ENCODE measurements at places on chromosomes 4 and X.

DNA sequence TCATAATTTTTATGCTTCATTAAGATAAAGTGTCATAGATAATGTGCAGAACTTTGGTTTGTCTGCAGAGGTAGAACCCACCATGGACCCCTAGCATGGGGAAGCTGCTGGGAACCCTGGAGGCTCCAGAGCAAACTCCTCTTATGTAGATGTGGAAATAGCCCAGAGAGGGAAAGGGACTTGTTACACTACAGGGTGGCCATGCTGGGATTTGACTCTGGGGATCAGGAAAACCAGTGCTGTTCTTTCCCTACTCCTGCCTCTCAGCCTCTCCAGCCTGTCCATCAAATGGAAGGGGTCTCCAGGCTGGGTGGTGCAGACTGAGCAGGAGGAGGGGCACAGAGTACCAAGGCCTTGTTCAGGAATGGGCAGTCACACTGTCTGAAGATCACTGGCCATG lies 54.2 kb downstream of the MSX1 start:
- no peak for DNase-seq

GRCh38 chrX:17494216-17494615 lies 119.2 kb downstream of the NHS start:
- DNase-seq: no peak

DNA sequence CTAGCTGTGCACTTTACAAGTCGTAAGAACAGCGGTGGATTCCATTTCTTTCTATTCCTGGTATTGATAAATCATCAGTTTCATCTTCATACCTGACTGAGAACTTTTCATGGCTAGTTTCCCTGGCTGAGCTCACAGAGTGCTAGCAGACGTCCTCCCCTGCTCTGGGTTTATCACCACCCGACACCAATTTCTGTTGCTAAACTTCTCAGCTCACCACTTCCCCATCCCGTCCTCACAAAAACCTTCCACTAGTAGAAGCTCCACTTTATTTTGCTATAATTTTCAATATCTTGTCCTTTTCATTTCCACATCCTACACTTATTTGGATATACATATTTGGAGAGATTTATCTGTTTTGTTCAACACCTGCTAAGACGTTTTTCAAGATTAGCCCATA lies 869.4 kb upstream of the FRG1 start:
- no peak for DNase-seq

GRCh38 chrX:17552044-17552650 lies 177.1 kb downstream of the NHS start:
- DNase-seq: no peak

DNA sequence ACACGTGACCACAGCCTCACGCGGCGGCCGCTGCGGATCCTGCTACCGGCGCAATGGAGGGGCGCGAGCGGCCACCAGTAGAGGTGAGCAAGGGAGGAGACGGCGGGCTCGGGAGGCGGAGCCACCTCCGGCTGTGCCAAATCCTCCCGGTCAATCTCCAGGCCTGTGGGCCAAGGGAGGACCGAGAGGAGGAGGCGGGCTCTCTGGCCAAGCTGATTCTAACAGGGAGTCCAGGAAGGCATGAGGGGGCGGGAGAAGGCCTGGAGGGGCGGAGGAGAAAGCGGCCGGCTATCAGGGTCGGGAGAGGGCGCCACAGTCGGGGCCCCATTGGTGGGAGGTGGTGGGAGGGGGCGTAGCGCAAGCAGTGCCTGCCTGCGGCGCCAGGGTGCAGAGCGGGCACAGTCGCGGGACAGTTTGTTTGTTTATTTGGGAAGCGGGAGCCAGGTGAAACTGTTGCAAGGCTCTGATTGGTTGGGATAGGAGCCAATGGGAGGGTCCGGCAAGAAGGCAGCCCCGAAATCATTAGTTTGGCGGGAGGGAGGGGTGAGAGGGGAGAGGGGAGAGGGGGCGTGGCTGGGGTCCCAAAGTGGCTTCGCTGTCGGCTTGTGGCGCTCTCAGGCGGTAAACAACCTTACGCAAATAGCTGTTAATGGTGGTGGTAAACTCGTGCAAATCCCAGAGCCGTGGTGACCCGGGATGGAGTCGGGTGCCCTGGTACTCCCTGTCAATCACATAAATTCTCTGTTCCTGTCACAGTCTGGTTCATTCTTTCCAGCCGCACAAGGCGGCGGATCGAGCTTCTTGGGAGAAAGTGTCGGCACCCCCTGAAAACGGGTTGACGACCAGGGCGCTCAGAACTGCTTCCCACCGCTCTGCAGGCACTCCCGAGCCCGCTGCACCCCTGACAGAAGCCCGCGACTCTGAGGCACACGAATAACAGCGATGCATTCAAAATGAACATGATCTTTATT lies at the start of gene IRS4:
TSS of gene IRS4 (minus strand) at position 55 of the 971 bp plus-strand sequence.
- DNase-seq: peak; percentile 13

- no peak for DNase-seq
Observed at GRCh38 chr4:5816101-5816500, 76.8 kb downstream of the CRMP1 start.

DNA sequence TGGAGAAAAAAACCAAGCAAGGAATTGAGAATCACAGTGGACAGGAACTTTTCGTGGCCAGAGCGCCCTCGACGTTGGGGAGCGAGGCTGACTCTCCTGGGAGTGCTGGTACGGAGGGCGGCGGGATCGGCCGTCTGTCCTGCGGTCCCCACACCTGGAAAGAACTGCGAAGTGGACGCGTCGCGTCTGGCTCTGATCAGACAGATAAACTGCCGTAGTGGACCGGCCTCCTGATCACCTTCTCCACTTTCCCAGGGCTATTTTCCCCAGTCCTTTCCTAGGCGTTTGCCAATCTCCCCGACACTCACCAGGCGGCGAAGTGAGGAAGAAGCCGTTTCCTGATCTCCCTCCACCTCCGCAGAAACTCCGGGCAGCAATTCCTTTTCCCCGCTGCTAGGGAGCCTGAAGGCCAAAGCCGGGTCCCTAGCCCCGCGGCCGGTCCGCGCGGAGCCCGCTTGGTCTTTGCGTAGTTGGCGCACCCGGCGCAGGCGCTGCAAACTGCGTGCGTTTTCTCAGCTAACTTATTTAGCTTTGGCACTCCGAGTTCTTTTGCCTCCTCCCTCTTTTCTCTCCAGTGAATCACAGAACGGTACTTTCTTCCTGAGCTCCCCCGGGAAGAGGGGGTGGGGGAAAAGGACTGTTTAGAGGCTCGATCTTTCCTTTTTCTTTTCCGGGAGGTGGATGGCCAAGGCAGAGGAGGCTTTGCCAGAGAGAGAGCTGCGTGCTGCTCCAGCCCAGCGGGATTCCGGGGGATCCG lies at the start of gene ARSJ:
TSS of gene ARSJ (minus strand) at position 500 of the 757 bp plus-strand sequence. CDS start 813 bp downstream, outside the sequence.
- peak; percentile 86 for DNase-seq

DNA sequence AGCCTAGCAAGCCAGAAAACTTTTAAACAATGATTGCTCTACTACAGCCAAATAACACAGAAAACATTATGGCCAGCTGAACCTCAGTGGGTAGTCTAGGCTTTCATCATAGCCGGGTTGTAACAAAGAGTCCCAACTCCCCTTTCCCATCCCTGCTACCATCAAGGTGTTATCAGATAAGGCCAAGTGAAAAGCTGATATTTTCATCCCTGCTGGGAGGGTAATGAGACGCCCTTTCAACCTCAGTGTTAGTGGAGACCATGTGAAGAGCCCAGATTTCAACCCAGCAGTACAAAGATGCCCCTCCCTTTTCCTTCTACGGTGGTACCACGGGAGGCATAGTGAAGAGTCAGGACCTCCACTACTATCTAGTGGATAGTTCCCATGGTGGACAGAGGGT lies 433.7 kb downstream of the GPM6A start:
- no peak for DNase-seq

DNA sequence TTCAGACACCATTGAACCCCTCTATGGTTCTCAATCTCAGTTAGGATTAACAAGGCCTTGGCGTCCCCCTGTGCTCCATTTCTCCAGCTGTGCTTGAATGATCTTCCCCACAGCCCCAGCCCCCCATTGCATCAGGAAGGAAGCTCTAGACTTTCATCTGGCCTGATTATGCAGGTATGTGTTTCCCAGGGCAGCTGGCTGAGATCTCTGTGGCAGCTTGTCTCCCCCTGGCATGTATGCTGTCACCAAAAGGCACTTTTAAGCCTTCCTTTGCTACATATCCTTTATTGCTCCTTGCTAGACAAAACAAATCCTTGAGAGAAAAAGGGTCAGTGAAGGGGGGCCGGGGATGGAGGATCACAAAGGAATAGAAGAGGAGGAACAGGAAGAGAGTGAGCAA lies 1056.0 kb upstream of the SLIT2 start:
- DNase-seq: no peak

DNA sequence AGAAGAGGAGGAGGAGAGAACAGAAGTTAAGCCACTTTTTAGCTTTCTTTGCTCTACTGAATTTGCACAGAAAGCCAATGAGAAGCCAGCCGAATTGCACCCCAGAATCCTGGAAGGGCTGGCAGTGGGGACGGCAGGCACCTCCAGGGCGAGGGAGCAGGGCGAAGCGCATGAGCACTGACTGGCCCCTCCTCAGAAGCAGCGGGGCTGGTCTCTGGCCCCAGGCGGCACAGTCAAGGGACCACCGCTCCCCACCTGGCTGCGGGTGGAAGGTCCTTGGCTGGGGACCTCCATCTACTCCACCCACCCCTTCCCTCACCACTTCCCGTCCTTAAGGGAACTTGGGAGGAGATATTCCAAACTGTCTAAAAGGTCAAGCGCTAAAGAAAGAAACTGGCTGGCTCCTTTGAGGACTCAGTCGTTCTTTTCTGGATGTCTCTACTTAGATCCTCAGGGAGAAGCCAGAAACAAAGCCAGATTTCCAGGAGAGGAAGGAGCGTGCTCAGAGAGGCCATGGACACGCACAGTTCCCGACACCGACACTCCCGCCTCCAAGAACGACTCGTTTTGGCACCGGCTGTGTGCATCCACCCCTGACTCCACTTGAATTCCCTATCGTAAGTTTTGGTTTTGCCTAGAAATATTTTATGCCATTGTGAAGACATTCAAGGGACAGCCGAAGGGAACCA lies 59.5 kb upstream of the CRMP1 start:
- peak; percentile 30 for DNase-seq

GRCh38 chr4:154560824-154561231 lies 2.0 kb upstream of the FGB start:
- no peak for DNase-seq

- no peak for DNase-seq
Observed at GRCh38 chr4:183248201-183248600, 71.9 kb downstream of the CLDN22 start.

GRCh38 chr4:139966383-139966782 lies 187.6 kb downstream of the MAML3 start:
- no peak for DNase-seq

DNA sequence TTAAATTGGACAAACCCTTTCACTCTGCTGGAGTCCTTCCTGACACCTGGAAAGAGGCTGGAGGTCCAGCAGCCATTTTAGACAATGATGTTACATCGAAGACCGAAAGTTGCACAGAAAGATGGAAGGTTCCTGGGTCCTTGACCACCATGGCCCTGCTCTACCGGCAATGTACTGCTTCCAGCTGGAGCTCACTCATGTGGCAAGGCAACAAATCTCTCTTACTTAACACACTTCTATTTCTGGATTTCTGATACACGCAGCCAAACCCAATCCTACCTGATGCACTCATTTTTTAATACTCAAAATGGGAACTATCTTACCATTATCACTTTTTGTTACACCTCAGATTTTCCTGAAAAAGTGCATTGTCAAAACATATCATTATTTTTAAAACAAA lies 33.1 kb downstream of the DMD start:
- peak; percentile 4 for DNase-seq

DNA sequence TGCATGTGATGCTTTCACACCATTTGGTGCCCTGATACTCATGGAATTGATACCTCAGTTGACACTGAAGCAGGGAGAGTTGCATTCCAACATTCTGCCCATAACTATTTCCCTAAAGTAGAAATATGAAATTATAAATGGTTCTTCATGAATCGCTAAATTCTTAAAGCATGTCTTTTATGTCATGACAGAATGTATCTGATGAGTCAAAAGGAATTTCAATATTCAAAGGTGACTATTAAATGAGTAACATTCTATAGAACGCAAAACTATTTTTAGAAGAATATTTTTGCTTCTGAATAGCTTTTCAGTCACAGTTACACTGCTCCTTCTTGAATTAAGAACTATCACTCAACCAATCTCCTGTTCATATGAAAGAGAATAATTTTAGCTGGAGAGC lies 152.8 kb downstream of the ADGRA3 start:
- DNase-seq: no peak

- no peak for DNase-seq
Observed at GRCh38 chr4:7933651-7934510, 5.8 kb downstream of the AFAP1 start.

GRCh38 chr4:180784940-180785339 lies 1458.3 kb upstream of the TENM3 start:
- DNase-seq: no peak

GRCh38 chrX:154125391-154126040 lies 18.5 kb upstream of the OPN1LW start:
- DNase-seq: no peak

- DNase-seq: no peak
Observed at GRCh38 chr4:127829014-127829413, 46.9 kb downstream of the HSPA4L start.

GRCh38 chr4:139880841-139881240 lies 215.2 kb downstream of the MGST2 start:
- DNase-seq: no peak

DNA sequence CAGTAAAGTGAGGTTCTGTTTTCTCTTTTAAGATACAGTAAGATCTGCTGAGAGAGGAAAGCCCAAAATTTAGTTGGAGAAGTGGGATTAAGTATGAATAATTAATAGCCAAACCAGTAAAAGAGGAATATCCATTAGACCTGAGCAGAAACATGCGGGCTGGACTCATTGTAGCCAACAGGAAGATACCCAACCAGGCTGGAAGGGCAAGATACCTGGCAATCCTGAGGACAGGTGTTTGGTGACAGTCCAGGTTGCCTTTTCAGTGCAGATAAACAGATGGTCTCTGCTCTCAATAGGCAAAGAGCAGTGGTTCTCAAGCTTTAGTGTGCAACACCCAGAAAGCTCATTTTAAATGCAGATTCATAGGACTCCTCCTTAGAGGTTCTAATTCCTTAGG lies 980.8 kb upstream of the GRID2 start:
- no peak for DNase-seq

DNA sequence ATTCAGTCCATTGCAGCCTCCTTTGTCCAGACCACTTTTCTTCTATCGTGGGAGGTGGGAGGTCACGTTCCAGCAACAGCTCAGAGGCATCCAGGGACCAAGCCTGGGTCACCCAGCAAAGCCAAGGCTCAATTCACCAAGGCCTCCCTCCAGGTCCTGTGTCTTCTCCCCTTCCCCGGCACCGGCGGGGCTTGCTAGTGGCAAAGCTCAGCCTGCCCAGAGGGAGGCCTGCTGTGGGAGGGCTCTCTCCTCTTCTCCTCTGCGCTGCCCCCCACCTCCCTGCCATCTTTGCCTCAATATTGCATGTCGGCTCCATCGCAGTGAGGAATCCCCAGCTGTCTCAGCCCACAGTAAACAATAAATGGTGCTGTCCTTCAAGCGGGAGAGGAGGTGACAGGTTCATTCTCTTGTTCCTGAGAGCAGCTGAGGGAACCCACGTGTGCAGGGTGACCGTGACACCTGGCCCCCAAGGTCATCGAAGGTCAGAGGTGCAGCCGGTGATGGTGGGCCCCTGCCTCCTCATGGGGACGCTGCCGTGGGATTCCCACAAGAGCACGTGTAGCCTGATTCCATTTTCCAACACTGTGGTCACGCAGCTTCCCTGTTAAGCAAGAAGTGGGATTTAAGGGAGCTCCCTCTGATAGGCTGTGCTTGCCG lies 111.5 kb upstream of the PSAPL1 start:
- no peak for DNase-seq

GRCh38 chr4:65242156-65242846 lies 428.0 kb downstream of the EPHA5 start:
- DNase-seq: no peak
